ENCODE measurements at places on chromosomes 3 and 15. TPM values are rescaled to one million over a fixed set of nuclear protein-coding genes. Genes with fewer than 3 reads are reported as not detected.

GRCh38 chr3:197392961-197393360 is 94.5 kb upstream of the DLG1 start:
- no peak for DNase-seq

DNA sequence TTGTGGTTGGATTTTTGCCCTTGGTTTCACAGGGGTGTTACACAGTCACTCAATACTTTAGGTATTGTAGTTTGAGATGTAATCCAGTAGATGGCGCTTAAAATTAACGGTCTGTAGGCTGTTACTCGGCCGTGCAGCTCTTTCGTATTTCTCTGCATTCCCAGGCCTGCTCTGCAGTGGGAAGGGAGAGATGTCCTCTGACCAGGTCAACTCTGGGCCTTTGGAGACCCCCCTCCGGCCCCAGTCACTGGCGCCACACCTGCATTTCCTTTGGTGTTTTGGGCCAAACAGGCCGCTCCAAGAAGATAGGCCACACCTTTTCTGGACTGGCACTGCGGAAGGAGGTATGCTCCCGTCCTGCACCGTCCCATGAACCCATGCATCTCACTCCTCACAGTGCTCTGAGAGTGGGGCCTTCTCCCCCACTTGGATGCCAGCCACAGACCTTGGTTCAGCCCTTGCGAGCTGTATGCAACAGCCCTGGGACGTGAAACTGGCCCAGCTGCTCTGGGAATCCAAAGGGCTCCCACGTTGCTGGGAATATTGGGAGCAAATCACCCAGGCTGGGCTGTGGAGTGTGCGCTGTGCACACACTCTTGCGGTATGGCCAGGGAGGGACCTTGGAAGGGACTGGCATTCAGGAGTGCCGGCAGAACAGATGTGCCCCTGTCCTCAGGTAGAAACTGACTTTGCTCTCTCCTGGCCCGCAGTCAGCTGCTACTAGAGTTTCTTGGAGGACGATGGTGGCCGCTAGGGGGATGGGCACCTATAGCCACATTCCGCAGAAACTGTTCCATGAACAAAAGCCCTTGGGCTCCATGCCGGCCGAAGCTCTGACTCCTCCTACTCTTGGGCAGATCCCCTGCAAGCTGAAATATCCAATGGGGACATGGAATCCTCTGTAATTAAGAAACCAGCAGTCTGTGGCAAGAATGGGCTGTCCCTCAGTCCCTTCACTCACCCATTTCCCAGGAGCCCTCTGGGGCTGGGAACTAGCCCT is 410.5 kb upstream of the CADM2 start:
- no peak for DNase-seq

GRCh38 chr3:112471596-112472325 is 27.5 kb downstream of the BTLA start:
- DNase-seq, result no peak

GRCh38 chr3:148319161-148319915 is 378.4 kb upstream of the AGTR1 start:
- no peak for DNase-seq

GRCh38 chr3:11306817-11307589 is 34.8 kb downstream of the ATG7 start:
- no peak for DNase-seq

TNNC1 gene
- total RNA-seq, result 30.7 TPM

ACTRT3 gene
- 2.6 TPM for total RNA-seq
